Pons (tissue), 1 donor: ENCODE measurements at places on chromosomes 13 and 19.

DNA sequence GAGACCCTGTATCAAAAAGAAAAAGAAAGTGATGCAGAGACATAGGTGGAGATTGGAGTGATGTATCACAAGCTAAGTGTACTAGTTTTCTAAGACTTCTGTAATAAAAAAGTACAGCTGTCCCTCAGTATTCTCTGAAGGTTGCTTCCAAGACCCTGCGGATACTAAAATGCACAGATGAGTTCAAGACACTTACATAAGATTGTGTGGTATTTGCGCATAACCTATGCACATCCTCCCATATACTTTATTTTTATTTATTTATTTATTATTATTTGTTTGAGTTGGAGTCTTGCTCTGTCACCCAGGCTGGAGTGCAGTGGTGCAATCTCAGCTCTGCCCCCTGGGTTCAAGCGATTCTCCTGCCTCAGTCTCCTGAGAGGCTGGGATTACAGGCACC lies 13.6 kb upstream of the HAS1 start:
- no peak for DNase-seq

DNA sequence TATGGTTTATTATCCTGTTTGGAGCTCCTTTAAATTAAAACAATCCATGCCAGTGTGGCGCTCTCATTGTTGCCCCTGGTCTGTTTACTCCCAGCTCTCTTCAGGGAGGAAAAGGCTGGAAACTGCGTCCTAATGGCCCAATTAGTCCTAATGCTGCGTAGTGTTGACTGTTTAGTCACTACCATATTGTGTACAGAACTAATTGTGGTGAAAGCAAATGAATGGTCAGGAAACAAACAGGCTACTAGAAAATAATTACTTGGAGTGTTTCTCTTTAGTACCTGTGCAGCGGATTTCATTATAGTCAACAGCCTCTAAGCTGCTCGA lies 54.5 kb upstream of the MTIF3 start:
- no peak for DNase-seq

GRCh38 chr13:44573790-44574465 lies 2.2 kb downstream of the TSC22D1 start:
- no peak for DNase-seq

- no peak for DNase-seq
These were observed 77.1 kb downstream of the CCNA1 start for GRCh38 chr13:36509369-36509768.

- DNase-seq = no peak
These were observed 12.7 kb upstream of the WBP4 start for GRCh38 chr13:41048640-41049039.

DNA sequence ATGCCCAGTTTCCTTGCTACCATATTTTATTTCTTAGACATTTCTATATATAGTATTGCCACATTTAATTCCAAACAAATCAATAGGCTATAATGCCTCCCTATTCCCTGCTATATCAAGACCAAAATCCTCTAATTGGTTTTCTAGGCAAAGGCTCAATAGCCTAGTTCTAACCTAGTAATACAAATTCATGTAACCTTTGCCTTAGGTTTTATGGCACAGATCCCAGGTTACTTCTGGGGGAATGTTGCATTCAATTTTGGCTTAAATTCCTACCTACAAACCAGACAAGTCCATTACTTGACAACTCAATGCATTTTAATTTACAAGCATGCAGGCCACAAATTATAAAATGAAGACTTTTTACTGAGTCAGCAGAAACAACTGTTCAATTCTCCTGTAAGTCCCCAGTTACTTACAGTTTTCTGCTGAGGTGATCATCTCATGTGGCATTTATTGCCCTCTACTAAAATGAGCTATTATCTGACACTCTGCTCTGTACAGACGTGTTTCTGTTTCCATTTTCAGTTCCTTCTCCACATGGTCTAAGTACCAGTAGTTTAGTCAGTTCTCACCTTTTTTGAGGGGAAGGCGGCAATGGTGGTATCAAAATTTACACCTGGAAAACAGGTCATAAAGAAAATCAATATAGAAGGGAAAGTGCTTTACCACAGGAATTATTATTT lies 11.7 kb downstream of the KCNRG start:
- no peak for DNase-seq

DNA sequence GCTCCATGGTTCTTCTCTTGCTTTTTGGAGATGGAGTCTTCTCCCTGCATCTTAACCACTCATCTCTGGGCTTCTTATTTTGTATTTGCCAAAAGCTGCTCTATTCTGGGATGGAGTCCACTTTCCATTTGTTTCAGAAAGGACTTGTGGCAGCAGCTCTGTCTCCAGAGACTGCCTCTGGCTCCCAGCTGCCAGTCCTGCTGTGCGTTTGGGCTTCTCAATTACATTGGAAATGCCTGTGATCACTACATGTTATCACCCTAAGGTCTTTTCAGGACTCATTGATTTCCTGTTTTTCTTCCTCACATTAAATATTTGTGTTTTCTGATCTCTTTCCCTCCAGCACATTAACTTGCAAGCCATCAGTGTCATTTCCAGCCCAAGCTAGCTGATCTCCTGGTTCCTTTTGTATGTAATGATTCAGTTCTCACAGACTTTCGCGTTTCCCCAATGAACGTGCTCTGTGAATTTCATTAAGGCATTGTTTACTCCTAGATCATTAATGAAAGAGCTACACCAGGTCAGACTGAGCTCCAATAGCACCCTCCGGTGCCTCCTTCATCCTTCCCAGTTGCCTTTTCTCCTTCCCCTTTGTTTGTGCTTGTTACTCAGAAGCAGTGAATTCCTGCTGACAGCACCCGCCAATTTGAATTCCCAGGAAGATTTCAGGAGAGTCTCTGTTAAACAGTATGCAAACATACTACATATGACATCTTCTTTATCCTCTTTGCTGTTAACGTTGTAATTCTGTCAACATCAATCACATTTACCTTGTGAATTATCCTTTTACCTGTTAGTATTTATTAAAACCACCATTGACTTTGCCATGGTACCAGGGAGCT lies 3.0 kb downstream of the CBY2 start:
- DNase-seq = no peak

- no peak for DNase-seq
These were observed 41.2 kb downstream of the RUBCNL start for GRCh38 chr13:46345866-46346265.

DNA sequence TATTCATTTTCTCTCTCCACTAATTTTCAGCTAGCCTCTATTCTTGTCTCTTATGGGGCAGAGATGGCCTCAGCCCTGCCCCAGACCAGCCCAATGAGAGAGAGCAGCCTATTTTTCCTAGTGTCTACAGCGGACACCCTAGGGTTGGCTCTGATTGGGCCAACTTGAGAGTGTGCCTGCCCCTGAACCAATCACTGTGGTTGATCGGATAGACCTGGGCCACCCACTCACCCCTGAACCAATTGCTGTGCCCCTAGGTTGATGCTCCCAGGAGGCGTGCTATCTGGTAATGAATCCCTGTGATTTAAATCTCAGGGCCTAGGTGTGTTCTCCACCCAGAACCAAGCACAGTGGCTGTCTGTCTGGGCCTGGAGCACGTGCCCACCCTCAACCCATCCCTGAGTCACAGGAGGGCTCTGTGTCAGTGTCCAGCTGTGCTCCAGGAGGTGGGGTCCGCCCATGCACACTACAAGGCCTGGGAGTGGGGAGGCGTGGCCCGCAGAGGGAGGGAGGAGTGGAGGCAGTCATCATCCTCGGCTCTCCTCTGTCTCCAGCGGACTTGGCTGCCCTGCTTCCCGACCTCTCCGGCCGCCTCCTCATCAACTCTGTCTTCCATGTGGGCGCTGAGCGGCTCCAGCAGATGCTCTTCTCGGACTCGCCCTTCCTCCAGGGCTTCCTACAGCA lies 14.9 kb upstream of the SCN1B start:
- DNase-seq = no peak

GRCh38 chr19:30778061-30778460 lies 405.9 kb downstream of the ZNF536 start:
- DNase-seq = no peak

DNA sequence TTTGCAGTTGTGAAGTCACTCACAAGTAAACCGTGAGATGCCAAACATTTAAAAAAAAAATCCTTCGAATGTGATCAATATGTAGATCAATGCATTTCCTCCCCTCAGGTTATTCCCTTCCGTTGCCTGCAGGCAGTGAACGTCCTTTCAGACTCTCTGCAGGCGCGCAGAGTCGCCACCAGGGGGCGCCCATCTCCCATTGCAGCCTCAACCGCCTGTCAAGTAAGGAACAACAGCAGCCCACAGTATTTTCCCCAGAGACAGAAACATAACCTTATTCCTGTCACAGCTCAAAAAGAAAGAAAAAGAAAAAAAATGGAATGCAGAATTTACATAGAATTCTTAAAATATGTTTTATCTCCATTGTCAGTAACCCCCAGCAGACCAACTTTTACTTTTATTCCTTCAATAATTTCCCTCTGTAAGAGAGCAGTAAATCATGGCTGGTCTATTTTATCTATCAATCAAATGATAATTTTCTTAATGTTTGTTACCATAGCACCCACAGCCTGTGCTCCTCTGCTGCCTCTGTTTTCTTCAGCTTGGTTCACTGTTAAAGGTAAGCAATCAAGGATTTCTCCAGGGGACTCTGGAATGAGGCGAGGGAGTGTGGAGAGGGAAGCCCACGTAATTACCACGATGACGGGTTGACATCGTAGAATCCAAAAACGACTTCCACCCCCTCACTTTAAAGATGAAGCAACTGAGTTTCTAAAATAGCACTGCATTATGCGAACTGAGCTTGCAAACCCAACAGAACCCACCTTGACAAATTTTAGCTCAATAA lies 637.6 kb upstream of the ARGLU1 start:
- peak; percentile 70 for DNase-seq

DNA sequence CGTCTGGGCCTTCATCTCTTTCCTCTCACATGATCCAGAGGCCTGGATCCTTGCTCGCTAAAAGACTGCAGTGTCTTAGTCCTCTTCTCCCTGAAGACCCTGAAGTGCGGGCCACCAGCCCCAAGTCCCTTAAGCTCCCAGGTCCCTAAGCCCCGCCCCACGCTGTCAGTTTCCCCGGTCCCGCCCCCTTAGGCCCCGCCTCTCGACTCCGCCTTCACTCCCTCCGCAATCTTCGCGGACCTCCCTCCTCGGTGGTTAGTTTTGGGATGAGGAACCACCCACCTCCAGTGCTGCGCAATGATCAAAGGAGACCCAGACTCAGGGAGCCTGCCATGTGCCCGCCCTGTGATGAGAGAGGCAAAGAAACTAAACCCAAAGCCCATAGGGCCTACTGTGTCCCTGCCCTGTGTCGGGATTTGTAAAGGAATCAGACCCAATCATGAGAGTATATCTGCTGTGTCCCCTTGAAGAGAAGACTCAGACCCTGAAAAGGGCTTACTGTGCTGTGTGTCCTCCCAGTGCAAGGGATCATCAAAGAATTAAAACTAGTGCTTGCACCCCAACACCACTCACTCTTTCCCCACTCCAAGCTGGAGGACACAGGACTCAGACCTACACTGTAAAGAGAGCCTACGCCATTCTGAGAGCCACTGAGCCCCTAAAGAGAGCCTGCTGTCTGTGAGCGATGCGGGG lies 3.0 kb upstream of the COX6B1 start:
- peak; percentile 51 for DNase-seq
